NCI-H2227 treated with DMSO at 0.1 percent for 48 hours (cell line): ENCODE measurements at places on chromosomes 7 and 10.

DNA sequence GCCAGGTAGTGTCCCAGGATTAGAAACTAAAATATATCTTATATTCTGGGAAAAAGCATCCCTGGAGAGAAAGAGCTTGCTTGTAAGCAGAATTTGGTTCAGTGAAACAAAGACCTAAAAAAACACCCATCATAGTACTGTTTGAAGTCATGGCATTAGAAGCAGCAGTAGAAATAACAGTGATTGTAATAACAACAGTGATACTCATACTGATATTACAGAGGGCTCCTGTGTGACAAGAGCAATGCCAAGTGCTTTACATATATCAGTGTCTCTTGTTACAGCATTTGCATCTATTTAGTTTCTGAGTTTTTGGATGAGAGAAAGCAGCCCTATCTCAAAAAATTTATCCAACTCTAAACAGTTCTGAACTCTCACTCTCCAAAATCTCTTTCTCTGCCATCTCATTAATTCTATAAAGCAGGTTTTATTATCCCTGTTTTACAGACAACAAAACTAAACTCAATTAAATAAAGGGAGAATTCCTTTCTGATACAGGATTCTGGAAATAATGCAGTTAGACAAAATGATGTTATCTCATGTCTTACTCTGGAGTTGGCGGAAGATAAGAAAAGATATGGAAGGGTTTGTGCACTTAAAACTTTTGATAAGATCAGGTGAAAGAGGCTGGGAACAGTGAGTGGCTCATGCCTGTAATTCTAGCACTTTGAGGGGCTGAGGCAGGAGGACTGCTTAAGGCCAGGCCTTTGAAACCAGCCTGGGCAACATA lies 146.5 kb upstream of the AOAH start:
- no peak for DNase-seq

GRCh38 chr10:17307123-17307522 lies 79.1 kb downstream of the VIM start:
- no peak for DNase-seq

- no peak for DNase-seq
These were observed 174.5 kb downstream of the TPST1 start for GRCh38 chr7:66379542-66380160.

DNA sequence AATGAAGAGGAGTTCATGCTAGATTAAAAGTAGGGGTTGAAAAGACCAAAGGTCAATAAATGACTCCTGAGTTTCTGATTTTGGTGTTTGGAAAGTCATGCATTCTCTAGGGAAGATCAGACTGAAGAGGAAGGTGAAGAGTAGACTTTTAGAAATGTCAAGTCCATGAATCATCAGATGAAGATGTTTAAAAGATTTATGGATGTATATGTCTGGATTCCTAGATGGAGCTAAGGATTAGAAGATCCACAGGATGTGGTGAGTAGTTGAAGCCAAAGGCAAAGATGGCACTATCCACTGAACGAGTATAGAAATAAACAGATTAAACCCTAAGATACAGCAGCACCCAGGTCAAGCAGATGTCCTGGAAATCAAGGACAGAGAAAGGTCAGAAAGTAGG lies 298.5 kb downstream of the GPAM start:
- no peak for DNase-seq

- DNase-seq = peak; percentile 74
These were observed 41.1 kb upstream of the STMP1 start for GRCh38 chr7:135620980-135621850.

GRCh38 chr10:97292862-97293198 lies 393 bp upstream of the ARHGAP19 start:
- no peak for DNase-seq

DNA sequence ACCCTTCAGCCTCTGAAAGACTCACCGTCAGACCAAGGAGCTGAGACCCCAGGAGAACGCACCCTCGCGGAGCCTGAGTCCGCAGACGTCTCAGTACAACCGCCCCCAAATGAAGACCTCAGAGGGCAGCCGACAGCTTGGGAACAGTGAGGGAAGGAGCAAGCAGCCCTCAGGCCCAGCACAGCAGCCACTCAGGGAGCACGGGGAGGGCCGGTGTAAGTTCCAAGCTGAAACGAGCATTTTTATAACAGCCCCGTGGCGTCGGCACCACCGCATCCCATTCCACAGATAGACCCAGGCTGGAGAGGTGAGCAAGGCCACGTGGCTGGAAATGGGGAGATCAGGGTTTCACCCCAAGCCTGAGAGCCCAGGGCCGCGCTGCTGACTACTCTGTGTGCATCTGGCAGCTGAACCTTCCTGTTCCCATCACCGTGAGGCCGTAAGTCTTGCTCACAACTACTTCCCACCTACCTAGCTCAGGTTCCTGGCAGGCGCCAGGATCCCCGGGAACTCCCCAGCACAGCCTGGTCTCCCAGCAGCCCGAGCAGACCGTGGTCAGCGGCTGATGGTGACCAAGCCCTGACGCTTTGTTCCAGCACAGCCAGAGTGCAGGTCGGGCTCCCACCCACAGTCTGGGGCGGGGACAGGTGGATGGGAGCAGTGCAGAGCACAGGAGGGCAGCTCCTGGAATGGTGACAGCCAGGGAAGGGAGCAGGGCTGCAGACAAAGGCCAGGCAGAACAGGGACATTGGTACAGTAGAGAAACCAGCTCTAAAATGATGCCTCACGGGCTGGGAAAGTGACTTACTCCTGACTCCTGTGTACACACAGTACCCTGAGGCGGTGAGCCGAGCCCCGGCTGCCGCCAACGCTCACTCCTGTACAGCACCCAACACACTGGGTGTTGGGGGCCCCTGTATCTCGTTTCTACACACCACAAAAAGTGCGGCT lies 6.1 kb upstream of the NOM1 start:
- no peak for DNase-seq

GRCh38 chr7:52500841-52501240 lies 534.6 kb upstream of the POM121L12 start:
- no peak for DNase-seq

DNA sequence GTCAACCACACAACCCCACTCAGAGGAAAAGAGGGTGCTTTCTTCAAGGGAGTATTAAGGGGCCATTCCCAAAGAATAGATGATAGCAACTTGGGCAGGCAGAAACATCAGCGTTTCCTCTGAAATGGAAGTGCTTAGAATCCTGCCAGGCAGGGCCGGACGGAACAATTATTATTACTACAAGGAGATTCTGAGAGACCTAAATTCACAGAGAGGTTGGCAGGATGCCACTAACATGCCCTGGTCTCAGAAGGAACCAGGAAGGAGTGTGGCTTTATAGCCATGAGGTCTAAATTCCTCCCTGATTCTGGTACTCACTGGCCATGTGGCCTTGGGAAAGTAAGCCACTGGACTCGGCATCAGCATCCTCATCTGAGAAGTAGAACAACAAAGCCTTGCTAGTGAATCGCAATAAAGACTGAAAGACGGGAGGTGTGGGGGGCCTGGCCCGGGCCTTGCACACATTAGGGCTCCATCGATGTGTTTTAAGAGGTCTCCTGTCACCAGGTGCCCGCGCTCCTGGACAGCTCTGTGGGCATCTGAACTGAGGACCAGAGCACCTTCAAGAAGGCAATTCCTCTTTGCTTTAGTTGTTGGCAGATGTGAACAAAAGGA lies 131.5 kb downstream of the OAT start:
- DNase-seq = no peak

DNA sequence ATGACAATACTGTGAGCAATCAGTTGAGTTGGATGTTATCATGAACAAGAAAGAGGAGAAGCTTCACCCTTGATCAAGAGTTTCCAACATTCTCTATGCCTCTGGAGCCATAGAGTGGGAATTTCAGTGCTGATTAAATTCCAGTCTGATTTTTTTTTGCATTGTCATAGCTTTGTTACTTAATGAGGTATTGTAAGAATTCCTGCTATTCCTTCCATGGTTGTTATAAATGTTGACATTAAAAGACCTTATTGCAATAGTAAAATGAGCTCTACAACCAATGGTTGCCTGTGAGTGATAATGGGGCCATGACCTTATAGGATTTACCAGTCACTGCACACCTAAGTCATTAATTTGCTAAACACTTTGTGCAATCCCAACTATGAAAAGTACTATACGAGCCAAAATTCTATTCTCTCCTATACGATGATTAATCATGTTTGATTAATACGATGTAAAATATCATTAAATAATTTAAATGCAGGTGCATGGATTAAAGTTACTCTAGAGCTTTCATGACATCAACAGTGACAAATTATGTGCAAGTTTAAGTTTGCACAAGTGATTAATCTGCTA lies 353.2 kb upstream of the KLF6 start:
- DNase-seq = no peak

- no peak for DNase-seq
These were observed 30.8 kb upstream of the EMX2 start for GRCh38 chr10:117511601-117512390.

- no peak for DNase-seq
These were observed 12.7 kb upstream of the SVIL start for GRCh38 chr10:29647478-29647877.

- peak; percentile 66 for DNase-seq
These were observed 26.4 kb downstream of the MAPK8 start for GRCh38 chr10:48332871-48333216.

DNA sequence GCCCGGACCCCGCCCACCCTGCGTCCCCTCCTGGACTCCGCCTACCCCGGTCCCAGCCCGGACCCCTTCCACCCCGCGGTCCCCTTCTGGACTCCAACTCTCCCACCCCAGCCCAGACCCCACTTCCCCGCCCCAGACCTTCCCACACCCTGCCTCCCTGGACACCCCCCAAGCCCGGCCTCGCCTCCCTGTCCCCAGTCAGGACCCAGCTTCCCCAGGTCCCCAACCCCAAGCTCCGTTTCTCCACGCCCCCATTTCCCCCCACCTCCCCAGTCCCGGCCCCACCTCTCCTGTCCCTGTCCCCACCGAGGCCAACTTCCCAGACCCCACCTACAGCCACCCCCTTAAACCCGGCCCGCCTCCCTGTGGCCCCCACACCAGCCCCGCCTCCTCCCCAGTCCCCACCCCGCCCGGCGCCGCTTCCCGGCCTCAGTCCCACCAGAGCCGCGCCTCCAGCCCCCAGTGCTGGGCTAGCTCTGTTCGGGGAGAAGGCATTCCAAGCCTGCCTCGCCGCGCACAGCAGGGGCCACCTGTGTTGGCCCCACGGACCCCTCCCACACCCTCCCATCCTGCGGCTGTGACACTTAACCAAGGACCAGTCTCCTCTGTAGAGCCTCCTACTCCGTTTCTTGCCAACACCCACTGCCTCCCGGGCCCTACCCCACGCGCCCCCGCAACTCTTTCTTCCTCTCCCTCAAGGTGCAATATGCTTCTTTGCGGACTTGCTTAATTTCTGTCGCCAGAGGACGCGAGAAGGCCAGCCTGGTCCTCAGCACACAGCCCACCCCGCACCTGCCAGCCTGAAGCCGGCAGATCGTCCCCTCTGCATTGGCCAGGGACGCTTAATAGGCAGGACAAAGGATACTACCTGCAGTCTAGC lies 736 bp upstream of the ITIH5 start:
- DNase-seq = no peak

DNA sequence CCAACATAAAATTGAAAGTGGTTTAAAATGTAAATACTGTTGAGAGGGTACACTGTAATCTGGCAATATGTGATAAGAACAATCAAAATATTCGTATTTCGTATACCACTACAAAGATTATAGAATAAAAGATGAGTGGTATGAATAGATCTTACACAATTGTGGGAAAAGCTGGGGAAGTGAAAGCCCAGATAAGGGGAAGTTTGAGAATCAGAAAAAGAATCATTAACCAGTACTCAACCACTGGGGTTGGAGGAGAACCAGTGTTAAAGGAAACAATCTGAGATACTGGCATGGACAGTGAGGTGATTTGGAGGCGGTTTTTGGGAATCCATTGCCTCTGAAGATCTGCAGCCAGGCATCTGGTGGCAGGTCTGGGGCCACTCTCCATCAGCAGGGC lies 59.7 kb upstream of the CDK14 start:
- DNase-seq = no peak

- no peak for DNase-seq
These were observed 22.0 kb upstream of the TM9SF3 start for GRCh38 chr10:96608805-96609204.

- DNase-seq = peak; percentile 59
These were observed 46.1 kb downstream of the ZCCHC24 start for GRCh38 chr10:79399223-79399831.

- no peak for DNase-seq
These were observed 3.1 kb downstream of the AGMO start for GRCh38 chr7:15558756-15559155.

GRCh38 chr10:72622271-72622670 lies 3.6 kb downstream of the MICU1 start:
- DNase-seq = no peak

DNA sequence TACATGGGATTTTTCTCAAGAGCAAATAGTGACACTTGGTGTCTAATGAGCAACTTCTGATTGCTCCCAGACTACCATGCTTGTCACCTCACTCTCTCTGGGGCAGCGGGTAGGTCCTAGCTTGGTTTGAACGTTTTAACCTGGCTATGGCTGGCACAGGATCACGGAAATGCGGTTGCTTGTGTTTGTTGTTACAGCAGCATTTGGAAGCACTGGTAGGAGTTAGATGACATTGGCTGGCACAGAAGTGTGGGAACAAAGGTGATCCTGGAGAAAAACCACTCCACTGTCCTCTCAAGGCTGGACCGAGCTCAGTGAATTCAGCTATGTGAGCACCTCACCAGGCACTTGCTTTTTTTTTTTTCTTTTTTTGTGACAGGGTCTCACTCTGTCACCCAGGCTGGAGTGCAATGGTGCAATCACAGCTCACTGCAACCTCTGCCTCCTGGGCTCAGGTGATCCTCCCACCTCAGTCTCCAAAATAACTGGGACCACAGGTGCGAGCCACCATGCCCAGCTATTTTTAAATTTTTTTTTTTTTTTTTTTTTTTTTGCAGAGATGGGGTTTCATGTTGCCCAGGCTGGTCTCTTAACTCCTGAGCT lies 3.5 kb upstream of the PFKFB3 start:
- DNase-seq = no peak

- no peak for DNase-seq
These were observed 1034.2 kb downstream of the SORCS3 start for GRCh38 chr10:105675333-105675732.

DNA sequence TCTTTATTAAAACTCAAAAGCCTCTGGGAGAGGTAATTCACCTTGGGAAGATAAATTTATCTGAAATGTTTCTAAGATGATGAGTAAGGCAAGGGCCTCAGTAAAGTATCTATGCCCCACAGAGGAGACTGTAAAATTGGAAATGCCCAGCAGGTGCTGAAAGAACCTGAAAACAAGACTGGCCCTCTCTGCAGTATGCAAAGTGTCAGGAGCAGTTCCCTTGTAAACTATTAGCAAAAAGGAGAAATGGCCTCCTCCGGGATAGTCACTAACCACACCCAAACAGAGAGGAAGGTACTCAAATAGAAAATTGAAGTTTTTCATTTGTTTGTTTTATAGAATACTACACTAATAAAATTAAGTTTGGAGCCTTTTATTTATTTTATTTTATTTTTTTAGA lies 81.2 kb downstream of the FZD1 start:
- DNase-seq = no peak

DNA sequence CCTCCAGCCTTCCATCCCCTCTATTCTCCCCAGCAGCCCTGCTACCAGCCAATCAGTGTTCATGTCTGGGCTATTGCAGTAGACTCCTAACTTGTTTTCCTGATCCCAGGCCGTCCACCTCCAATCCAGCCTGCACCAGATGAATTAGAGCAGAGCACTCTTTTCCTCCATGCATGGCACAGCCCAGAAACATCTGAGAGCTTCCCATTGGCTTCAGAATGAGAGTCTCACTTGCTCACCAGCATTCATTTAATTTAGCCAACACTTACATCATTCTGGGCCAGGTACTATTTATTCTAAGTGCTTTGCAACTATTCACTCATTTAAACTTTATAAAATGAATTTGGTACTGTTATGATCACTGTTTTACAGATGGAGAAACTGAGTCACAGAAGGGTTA lies 51.4 kb upstream of the DUSP5 start:
- no peak for DNase-seq
